ENCODE measurements at places on chromosomes 16 and 17.
A peak's percentile ranks its signal among the peaks of the same experiment; 100 is the strongest.

DNA sequence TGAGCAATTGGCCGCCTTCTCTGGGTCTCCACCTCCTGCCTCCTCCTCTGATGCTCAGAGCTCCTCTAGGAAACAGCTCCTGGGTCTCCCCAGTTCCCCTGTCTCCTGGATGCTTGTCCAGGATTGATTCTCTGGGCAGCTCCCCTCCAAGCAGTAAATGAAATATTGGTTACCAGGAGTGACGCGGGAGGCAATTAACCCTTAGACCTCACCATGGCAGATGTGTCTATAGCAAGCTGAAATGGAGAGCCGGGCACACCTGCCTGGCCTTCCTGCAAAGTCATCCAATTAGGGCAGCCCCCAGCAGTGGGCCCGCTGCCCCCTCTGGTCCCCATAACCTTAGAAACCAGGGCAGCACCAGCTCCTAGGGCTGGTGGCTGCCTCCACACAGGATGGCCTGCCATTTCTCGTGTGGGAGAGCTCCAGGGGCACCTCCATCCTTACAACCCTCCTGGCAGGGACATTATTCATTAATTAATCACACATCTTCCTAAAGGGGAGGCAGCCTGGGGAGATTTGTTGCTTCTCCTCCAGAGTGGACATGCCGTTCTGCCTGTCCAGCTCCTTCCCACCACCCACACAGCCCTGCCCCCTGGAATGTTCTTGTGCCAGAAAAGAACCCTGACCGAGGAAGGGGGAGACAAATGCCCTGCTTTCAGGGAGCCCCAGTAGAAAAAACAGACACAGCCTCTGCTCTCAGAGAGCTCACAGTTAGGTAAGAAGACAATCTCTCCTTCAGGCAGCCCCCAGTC lies 8.3 kb upstream of the KIF18B start:
- no peak for DNase-seq

GRCh38 chr16:67558859-67559258 lies 3.5 kb upstream of the CTCF start:
- no peak for DNase-seq

GRCh38 chr16:47565454-47565853 lies 104.3 kb downstream of the PHKB start:
- DNase-seq: peak; percentile 67

- DNase-seq: no peak
Measured at GRCh38 chr17:83101805-83102480, 22.5 kb downstream of the METRNL start.

DNA sequence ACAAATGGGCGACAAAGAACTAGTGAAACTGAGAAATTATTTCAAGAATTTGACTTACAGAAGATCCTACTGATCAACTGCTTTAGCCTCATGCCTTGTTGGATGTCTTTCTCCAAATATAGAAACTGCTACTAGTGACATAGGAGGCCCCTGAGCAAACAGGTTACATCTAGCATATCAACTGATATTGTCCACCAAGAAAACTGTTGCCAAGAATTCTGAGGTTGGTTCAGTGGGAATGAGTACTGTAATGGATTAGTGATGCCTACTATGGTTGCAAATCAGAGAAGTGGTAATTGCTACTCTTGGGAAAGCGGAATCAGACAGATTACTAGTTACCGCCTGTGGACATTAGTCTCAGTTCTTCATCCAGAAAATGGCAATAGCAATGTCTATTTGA lies 10.0 kb downstream of the CDC27 start:
- DNase-seq: no peak

DNA sequence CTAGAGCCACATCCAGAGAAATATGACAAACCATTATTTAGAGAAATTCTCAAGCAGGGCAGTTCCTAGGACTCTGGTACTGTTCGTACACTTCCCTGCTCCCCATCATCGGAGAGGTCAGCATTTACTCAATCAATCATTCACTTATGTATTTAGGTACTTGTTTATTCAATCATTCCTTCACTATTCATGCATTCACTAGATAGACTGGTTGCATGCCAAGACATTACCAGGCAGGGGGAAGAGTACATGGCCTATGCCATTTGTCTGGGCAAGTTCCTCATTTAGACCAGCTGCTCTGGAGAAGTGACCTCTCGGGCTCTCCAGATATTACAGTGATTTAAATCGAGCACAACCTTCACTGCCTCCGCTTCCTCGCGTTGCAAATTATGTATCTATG lies 603.4 kb downstream of the KCNJ2 start:
- no peak for DNase-seq

DNA sequence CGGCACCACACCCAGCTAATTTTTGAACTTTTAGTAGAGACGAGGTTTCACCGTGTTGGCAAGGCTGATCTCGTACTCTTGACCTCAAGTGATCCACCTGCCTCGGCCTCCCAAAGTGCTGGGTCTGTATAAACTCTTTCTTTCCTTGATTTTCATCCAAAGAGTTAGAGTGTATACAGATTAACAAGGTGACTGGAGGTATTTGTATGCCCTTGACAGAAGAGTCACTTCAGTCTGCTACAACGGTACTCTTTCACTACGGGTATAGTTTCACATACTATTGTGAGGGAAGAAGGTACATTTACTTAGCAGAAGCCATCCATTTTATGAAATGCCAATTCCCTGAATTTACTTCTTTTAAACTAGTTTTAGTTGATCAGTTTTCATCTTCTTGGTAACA lies 32.5 kb downstream of the PPM1E start:
- DNase-seq: no peak

- DNase-seq: no peak
Measured at GRCh38 chr17:79070266-79070880, 4.3 kb upstream of the ENGASE start.

GRCh38 chr16:85613604-85614337 lies 649 bp downstream of the GSE1 start:
- no peak for DNase-seq

- DNase-seq: no peak
Measured at GRCh38 chr16:84110527-84110926, 6.2 kb downstream of the MBTPS1 start.

DNA sequence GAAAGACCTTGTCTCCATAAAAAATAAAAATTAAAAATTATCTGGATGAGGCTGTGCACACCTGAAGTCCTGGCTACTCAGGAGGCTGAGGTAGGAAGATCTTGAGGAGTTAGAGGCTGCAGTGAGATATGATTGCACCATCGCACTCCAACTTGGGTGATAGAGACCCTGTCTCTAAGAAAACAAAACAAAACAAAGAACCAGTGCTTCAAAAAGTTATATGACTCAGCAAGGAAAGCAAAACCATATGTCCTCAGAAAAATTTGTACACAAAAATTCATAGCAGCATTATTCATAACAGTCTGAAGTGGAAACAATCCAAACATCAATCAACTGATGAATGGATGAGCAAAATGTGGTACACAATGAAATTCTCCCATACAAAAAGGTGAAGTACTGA lies 48.9 kb downstream of the SLFN5 start:
- DNase-seq: peak; percentile 87

DNA sequence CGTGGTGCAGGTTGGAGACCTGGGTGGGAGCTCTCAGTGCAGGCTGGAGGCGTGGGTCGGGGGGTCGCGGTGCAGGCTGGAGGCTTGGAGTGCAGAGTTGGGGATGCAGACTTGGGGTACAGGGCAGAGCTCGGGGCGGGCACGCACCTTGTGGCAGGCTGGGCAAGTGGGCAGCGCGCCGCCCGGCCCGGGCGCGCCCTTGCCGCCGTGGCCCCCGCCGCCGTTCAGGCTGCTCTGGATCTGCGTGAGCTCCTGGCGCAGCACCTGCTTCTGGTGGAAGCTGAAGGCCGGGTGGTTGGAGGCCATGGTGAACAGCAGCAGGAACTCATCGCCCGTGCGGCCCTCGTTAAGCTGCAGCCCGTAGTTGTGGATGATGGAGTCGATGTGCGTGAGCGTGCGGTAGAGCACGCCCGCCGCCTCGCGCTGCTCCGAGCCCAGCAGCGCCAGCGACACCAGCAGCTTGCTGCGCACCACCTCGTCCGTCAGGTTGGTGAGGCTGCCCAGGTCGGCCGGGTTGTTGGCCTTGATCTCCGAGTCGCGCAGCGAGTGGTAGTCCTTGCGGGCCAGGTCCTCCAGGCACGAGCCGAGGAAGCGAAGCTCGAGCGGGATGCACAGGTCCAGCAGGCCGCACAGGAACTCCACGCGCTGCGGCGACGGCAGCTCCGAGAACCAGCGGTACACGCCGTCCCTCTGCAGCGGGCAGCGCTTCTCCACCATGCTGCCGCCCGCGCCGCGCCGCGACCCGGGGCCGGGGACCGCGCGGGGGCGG lies 1.1 kb downstream of the ZCCHC14 start:
- no peak for DNase-seq

GRCh38 chr16:82603784-82604411 lies 22.9 kb upstream of the CDH13 start:
- DNase-seq: peak; percentile 72

- DNase-seq: peak; percentile 57
Measured at GRCh38 chr16:49631187-49632041, 224.5 kb downstream of the ZNF423 start.

DNA sequence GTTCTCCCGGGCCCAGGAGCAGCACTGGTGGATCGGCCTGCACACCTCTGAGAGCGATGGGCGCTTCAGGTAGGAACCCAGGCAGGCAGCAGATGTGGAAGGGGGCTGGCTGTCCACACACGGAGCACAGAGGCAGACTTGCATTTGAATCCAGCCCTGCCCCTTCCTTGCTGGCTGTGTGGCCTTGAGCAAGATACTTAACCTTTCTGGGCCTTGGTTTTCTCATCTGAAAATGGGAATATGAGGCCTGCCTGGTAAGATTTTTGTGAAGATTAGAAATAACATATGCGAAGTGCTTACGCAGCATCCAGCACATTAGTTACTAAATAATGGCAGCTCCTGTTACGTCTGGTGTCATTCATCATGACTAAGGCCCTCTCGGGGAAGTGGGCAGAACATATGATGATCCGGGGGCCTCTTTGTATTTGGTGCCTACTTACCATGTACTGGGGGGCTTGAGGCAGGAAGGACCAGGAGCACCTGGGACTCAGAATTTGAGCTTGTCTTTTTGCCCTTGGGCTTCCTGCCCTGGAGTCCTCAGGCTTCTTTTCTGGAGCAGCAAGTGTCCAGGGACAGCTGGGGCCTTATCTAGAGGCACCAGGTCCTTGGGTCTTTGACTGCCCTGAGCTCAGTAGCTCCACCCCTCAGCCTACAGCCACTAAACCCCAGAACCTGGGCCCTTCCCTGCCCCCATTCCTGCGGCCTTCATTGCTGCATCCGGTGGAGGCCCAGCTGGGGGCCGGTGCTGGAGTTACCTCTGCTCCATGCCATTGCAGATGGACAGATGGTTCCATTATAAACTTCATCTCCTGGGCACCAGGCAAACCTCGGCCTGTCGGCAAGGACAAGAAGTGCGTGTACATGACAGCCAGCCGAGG lies 53.8 kb downstream of the MRC2 start:
- DNase-seq: no peak

DNA sequence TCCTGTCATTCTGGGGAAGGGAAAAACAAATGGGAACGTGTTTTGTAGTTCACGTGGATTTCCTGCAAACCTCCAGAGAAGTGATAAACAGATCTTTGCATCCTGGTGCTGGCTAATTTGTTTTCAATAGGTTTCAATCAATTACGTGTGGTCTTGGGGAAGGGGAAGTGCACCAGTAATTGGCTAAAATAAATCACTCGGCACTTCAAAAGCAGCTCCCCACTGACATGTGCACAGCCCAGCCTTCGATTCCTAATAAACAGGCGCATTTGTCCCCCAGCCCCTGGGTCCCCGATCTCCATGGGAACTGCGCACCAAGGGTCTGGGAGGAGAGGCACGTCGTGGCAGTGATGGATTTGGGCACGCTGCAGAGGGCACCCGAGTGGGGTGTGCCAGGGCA lies 112.9 kb upstream of the GSE1 start:
- no peak for DNase-seq

DNA sequence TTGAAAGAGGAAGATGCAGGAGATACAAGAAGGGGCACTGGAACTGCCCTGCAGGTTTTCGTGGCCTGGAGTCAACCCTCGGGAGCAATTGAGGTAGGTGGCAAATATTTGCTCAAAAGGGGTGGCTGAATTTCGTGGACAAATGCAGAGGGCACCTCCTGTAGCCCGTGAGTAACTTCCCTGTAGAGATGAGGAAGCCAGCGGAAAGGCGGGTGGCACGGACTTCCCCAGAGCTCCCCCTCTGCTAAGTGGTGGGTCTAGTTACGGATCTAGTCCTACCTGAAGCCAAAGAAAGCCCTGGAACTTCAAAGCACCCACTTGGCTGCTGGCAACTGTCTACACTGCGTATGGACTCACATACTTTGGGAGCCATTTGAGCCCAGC lies 1.0 kb upstream of the ATP2C2 start:
- DNase-seq: no peak

GRCh38 chr16:88941913-88942909 lies 34.8 kb downstream of the CBFA2T3 start:
- no peak for DNase-seq

DNA sequence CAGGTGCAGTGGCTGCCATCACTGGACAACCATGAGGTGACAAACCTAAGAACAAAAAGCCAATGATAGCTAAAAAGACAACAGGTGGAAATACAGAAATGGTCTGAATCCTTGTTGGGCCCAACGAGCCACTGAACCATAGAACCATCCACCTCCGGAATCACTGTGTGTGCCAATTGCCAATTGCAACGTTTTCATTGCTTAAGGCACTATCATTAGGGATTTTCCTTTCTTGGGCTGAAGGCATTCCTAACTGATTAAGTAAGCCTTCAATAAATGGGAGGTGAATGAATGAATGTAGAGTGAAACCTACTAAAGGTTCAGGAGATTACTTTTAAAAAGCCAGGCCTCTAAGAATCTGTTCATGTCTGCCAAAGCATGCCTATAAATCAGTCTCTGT lies 3.6 kb downstream of the USP31 start:
- peak; percentile 56 for DNase-seq

DNA sequence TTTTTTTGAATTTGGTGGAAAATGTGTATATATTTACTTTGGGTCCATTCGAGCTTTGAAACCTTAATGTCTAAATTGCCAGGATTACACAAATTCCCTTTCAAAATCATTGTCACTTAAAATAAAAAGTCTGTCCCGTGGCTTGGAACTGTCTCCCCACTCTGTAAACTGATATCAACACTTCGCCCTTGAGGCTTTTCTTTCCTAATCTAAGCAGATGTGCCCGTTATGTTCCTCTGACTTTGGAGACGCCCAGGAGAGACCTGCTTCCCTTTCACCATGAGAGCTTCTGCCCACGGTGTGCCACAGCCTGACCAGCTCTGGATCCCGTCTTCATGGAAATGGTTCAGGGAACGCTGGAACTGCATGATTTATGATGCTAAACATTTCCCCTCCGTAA lies 151.3 kb downstream of the C16orf95 start:
- no peak for DNase-seq

DNA sequence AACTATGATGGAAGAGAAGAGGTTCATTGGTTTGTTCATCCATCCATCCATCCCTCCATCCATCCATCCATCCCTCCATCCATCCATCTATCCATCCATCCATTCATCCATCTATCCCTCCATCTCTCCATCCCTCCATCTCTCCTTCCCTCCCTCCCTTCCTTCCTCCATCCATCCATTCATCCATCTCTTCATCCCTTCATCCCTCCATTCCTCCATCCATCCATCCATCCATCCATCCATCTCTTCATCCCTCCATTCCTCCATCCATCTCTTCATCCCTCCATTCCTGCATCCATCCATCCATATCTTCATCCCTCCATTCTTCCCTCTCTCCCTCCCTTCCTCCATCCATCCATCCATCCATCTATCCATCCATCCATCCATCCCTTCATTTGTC lies 10.0 kb upstream of the PPL start:
- DNase-seq: no peak

Measured in AG10803 (cell line).